Thyroid gland (tissue), 4 donors: ENCODE measurements at places on chromosomes 2 and 18. TPM values are rescaled to one million over a fixed set of nuclear protein-coding genes. Genes with fewer than 3 reads are reported as not detected.

DNA sequence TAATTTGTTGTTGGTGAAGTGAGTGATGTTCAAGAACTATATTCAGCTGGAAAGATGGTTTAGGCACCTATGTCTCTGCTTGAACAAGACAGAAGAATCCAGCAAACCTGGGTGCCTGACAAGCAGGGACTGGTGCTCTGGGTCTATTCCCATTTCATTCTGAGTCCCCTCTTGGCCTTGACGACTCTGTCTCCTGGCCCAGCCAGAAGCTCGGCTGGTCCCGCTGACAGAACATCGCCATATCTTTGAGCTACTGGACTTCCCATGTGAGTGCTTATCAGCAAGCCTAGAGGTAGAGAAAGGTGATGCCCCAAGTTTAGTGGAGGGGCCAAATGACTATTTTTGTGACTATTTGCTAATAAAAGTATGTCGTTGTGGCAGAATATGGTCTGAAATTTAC is 48.2 kb downstream of the SDC1 start:
- no peaks in the 10 kb centered on the region for H3K36me3 ChIP-seq
- no peak overlapping the region for H3K27ac ChIP-seq
- no peaks in the 10 kb centered on the region for H3K27me3 ChIP-seq
- DNase-seq, result no peak
- no peaks in the 10 kb centered on the region for H3K4me1 ChIP-seq

DNA sequence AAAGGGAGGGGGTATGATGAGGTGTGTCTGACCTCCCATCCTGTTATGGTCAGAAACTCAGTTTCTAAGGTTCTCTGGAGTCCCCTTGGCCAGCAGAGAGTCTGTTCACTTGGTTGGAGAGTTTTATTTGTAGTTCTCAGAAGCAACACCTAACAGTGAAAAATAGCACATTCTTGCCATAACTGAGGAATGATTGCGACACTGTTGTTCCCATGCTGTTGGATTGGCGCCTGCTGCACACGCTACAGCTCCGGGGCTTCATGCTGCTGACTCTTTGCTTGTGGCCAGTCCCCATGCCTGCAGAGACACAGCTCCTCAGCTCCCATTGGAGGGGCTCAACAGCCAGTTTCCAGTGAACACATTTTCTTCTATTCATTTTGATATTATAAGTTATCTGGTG is 42.1 kb downstream of the TPGS2 start:
- DNase-seq, result peak; percentile 25
- no peak overlapping the region for H3K4me3 ChIP-seq
- H3K4me1 ChIP-seq, result no peaks in the 10 kb centered on the region
- H3K36me3 ChIP-seq, result no peaks in the 10 kb centered on the region

GRCh38 chr18:65235966-65236624 is 514.7 kb upstream of the CDH7 start:
- H3K4me1 ChIP-seq, result no peaks in the 10 kb centered on the region
- no peak overlapping the region for H3K4me3 ChIP-seq
- H3K27me3 ChIP-seq, result no peaks in the 10 kb centered on the region
- H3K27ac ChIP-seq, result no peak overlapping the region
- no peaks in the 10 kb centered on the region for H3K36me3 ChIP-seq

DNA sequence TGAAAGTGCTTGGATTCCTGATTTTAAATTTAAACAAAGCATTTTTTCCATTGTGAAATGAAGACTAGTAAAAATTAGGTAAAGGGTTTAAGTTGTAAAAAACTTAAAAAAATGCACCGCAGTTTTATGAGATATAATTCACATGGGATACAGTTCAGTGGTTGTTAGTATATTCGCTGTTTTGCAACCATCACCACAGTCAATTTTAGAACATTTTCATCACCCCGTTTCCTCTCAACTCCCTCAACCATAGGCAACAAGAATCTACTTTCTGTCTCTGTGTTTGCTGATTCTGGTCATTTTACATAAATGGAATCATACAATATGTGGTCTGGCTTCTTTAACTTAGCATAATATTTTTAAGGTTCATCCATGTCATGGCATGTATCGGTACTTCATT is 4.0 kb downstream of the DGKD start:
- H3K4me1 ChIP-seq, result peaks cover 24% of the 10 kb centered on the region
- H3K4me3 ChIP-seq, result no peak overlapping the region
- H3K36me3 ChIP-seq, result no peaks in the 10 kb centered on the region

- H3K36me3 ChIP-seq, result no peaks in the 10 kb centered on the region
- no peak overlapping the region for H3K27ac ChIP-seq
- no peaks in the 10 kb centered on the region for H3K27me3 ChIP-seq
- H3K4me3 ChIP-seq, result no peak overlapping the region
Measured at GRCh38 chr2:233053928-233054784, 6.0 kb upstream of the INPP5D start.

DNA sequence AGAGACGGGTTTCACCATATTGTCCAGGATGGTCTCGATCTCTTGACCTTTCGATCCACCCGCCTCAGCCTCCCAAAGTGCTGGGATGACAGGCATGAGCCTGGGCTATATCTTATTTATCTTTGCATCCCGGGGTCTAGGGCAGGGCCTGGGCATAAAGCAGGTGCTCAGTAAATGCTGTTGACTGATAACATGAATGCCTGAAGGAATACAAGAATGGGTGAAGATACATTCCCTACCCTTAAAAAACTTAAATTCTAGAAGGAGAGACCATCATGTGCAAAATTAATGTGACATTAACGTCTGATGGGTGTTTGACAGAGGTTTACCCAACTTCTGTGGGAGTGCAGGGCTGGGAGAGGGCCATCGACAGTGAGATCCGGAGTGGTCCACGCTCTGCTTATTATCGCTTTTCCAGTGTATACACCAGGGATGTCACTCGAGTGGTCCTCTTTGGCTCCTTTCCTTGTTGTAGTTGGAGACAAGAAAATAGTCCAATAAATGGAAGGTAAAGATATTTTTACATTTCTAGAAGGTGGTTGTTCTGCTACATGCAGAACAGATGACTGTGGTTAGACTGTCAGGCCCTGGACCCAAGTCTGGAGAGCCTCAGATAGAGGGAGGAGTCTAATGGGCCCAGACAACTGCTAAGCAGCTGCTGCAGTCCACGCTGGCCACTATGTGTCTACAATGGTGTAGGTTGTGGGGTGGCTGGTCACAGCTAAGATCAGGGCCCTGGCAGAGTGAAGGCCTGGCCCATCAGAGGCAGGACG is 131.7 kb downstream of the MYCN start:
- no peak for DNase-seq
- no peaks in the 10 kb centered on the region for H3K36me3 ChIP-seq
- no peak overlapping the region for H3K4me3 ChIP-seq

DNA sequence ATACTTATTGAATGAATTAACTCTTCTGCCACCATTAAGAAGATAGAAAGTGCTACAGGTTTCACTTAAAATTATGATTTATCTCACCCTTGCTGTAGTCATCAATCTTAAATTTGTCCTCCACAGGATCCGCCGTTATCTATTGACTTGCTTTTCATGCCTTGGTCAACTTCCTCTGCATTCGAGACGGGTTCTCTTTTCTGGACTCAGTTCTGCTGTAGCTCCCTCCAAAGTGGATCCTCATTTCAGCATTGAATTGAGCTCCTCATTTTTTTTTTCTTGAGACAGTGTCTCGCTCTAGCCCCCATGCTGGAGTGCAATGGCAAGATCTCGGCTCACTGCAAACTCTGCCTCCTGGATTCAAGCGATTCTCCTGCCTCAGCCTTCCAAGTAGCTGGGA is 27.6 kb downstream of the INPP5D start:
- H3K27me3 ChIP-seq, result no peaks in the 10 kb centered on the region
- no peak for DNase-seq
- no peak overlapping the region for H3K4me3 ChIP-seq
- no peaks in the 10 kb centered on the region for H3K36me3 ChIP-seq
- H3K4me1 ChIP-seq, result no peaks in the 10 kb centered on the region
- H3K27ac ChIP-seq, result no peak overlapping the region

Gene ASB18
- not detected for total RNA-seq

DNA sequence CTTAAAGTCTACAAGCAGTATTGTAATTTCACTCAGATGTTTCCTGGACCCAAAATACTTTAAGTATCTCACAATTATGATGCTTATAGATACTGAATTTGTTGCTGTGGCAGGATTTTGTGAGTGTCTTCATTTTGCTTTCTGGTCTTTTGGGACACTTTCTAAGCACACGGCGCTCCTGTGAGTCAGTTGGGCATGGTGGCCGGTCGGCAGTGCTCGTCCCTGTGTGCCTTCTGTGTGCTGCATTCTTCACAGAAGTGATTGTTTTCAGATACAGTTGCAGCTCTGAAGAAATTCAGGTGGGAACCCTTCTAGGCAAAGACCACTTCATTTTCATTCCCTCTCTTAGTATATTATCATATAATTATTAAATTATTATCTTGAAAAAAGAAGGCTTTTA is 273.3 kb downstream of the ZNF407 start:
- DNase-seq, result no peak
- no peaks in the 10 kb centered on the region for H3K36me3 ChIP-seq
- H3K4me3 ChIP-seq, result no peak overlapping the region
- H3K27me3 ChIP-seq, result no peaks in the 10 kb centered on the region
- H3K27ac ChIP-seq, result no peak overlapping the region

- H3K4me1 ChIP-seq, result peaks cover 41% of the 10 kb centered on the region
- no peak overlapping the region for H3K4me3 ChIP-seq
- no peaks in the 10 kb centered on the region for H3K36me3 ChIP-seq
- no peak overlapping the region for H3K27ac ChIP-seq
Measured at GRCh38 chr2:20629581-20630171, 21.2 kb downstream of the HS1BP3 start.

Gene UGT1A10
- 0.27 TPM for total RNA-seq

DNA sequence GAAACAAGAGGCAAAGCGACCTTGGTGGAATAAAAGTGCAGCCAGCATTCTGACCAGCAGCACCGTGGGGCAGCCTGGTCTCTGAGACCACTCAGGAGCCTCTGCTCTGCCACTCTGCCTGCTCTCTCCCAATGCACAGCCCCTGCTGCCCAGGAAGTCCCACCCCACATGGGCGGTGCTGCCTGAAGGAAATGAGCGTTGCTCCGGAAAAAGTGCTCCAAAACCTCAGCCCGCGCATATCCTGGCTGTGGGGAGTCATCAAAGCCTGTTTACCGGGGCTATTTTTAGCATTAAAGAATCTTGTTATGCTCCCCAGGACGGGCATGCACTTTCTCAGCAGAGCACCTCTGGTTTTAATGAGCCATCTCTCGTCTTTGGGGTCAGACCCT is 54.5 kb downstream of the EPAS1 start:
- peak; percentile 37 for DNase-seq
- H3K27ac ChIP-seq, result no peak overlapping the region
